ENCODE measurements at places on chromosomes 3 and 15. TPM values are rescaled to one million over a fixed set of nuclear protein-coding genes. Genes with fewer than 3 reads are reported as not detected.
A peak's percentile ranks its signal among the peaks of the same experiment; 100 is the strongest.

Gene DNAH1
- 3.5 TPM for total RNA-seq

Gene NR1I2
- not detected for total RNA-seq

Gene GOLGA8S
- 0.13 TPM for total RNA-seq

Gene CEMIP
- not detected for total RNA-seq

Gene B2M
- 1,547 TPM for total RNA-seq

DNA sequence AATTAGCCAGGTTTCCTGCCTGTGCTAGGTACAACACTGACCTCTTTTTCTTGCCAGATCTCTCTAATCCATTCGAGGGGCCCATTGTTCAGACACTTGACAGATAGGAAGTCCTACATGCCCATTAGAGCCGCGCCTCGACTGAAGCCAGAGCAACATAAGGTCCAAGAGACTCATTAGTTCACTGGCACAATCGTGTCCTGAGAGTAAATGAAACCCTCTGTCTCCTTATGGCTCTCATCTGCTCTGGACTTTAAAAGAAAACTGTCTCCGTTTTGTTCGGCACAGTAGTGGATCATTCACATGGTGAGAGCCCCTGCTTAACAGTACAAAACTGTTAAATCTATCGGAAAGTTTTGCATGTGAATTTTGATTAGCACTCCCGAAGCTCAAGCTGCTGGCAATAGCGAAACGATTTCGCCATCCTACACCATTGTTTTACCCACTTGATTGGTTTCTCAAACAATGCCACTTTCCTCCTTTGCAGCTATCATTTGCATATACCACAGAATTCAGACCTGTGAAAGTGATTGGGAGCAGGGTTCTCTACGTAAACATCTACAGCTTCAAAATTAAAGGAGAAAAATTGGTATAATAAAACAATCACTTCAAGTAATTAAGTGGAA lies 19.0 kb upstream of the C15orf61 start:
- peak overlapping the region; percentile 1 for H3K4me3 ChIP-seq
- H3K27ac ChIP-seq = no peak overlapping the region
- no peaks in the 10 kb centered on the region for H3K4me1 ChIP-seq
- no peaks in the 10 kb centered on the region for H3K36me3 ChIP-seq
- H3K27me3 ChIP-seq = no peaks in the 10 kb centered on the region

GRCh38 chr3:138939561-138940241 lies 7.2 kb downstream of the FOXL2 start:
- no peak overlapping the region for H3K27ac ChIP-seq
- peaks cover 56% of the 10 kb centered on the region for H3K4me1 ChIP-seq
- DNase-seq = no peak

GRCh38 chr3:182792901-182793662 lies at the start of gene ATP11B:
Gene ATP11B (plus strand): TSS chr3:182793504. CDS start chr3:182793760, 256 bp downstream.
- DNase-seq = peak; percentile 94
- peaks cover 2% of the 10 kb centered on the region for H3K27me3 ChIP-seq
- H3K36me3 ChIP-seq = no peaks in the 10 kb centered on the region
- H3K4me1 ChIP-seq = peaks cover 41% of the 10 kb centered on the region

DNA sequence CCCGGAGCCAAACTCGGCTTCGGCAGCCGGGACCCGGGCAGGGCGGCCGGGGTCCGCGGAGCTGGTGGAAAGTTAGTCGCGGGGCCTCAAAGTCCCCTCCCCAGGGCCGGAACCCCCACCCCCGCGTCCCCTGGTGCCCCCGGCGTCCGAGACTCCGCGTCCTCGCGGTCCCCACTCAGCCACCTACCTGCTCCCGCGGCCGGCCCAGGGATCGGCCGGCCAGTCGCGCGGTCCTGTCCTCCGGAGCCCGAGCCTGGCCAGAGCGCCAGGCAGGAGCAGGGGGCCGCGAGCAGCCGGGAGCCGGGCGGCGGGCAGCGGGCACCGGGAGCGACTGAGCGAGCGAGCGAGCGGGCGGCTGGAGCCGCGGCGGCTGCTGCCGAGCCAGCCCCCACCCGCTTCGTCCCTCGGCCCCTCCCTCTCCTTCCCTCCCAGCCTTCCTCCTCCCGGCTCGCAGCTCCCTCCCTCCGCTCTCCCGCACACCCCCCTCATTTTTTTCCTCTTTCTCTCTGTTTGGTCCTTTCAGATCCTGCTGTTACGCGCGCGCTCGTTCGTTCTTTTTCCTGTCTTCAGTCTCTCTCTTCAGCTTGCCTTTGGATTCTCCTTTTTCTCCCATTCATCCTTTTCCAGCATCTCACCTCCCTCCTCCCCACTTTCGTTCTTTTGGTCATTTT lies at the start of gene MEGF11:
Gene MEGF11 (minus strand): TSS at position 333 of the 671 bp plus-strand sequence. CDS start 125,347 bp downstream, outside the sequence.
- no peak within 1 kb of the TSS for H3K27ac ChIP-seq
- H3K36me3 ChIP-seq = no peaks in the 10 kb centered on the region
- no peak for DNase-seq
- H3K4me1 ChIP-seq = peaks cover 34% of the 10 kb centered on the region
- H3K27me3 ChIP-seq = no peaks in the 10 kb centered on the region

- H3K4me3 ChIP-seq = no peak overlapping the region
- DNase-seq = no peak
- no peaks in the 10 kb centered on the region for H3K36me3 ChIP-seq
These were observed 41.5 kb downstream of the ADGRG7 start for GRCh38 chr3:100650651-100651619.

- peaks cover 96% of the 10 kb centered on the region for H3K36me3 ChIP-seq
- H3K4me3 ChIP-seq = no peak overlapping the region
- no peak overlapping the region for H3K27ac ChIP-seq
- no peaks in the 10 kb centered on the region for H3K4me1 ChIP-seq
- no peak for DNase-seq
These were observed 274.4 kb downstream of the PLCL2 start for GRCh38 chr3:17158941-17159682.

DNA sequence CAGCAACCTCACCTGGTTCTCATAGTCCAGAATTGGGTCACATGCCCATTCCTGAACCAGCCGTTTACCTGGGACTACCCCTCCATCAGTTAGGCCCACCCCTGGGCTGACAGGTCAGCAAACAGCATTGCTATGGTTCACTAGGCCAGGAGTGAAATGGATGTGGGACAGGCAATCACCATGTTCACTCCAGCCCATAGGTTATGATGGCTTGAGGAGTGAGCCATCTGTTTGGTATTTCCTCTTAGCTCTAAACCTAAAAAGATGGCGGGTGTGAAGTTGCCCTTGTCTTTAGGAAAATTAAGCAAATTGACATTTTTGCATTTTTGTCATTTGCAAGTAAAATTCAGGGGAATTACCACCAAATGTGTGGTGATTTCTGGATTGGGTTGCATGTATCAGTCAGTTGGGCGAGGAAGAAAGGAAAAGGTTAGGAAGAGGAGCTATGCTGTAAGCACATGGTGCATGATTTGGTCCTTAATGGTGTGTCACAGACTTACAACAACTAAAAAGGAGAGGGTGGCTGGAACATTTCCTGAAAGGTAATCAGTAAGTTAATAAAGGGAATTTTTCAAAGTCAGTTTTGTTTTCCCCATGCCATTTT lies 17.2 kb downstream of the NXPE3 start:
- H3K4me3 ChIP-seq = no peak overlapping the region
- no peaks in the 10 kb centered on the region for H3K4me1 ChIP-seq
- no peaks in the 10 kb centered on the region for H3K27me3 ChIP-seq
- no peak overlapping the region for H3K27ac ChIP-seq

DNA sequence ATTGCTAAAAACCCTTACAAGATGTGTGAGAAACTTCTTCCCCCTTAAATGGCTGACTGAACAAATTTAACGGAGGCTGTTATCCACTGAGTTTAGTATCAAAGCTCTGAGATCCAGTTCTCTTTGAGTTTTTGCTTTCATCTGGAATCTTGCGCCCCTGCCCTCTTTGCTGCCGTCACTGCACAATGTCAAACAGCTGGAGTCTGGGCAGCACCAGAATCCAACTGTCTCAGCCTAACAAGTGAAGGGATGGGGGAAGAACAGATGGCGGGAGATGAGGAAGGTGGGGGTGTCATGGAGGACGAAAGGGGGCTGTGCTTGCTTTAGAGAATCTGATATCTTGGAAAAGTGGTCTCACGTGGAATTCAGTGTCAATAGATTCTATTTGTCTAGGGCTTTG lies 7.0 kb upstream of the BOC start:
- no peak overlapping the region for H3K4me3 ChIP-seq
- H3K4me1 ChIP-seq = peaks cover 1% of the 10 kb centered on the region
- H3K36me3 ChIP-seq = no peaks in the 10 kb centered on the region
- no peaks in the 10 kb centered on the region for H3K27me3 ChIP-seq
- DNase-seq = peak; percentile 57

DNA sequence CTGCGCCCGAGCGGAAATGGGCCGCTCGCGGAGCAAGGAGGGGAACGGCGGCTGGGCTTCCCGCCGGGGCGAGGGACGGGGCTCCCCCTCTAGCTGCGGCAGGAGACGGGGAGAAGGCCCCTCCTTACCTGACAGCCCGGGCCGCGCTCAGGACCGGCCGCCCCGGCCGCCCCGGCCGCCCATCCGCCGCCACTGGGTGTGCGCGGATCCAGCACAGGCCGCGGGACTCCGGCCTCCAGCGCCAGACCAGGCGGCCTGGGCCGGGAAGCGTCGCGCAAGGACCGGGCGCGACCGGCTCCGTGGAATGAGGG lies 296 bp downstream of the TPRA1 start:
- H3K4me3 ChIP-seq = peak overlapping the region; percentile 92
- peaks cover 57% of the 10 kb centered on the region for H3K4me1 ChIP-seq
- DNase-seq = no peak
- H3K27ac ChIP-seq = peak overlapping the region; percentile 97
- H3K27me3 ChIP-seq = no peaks in the 10 kb centered on the region

DNA sequence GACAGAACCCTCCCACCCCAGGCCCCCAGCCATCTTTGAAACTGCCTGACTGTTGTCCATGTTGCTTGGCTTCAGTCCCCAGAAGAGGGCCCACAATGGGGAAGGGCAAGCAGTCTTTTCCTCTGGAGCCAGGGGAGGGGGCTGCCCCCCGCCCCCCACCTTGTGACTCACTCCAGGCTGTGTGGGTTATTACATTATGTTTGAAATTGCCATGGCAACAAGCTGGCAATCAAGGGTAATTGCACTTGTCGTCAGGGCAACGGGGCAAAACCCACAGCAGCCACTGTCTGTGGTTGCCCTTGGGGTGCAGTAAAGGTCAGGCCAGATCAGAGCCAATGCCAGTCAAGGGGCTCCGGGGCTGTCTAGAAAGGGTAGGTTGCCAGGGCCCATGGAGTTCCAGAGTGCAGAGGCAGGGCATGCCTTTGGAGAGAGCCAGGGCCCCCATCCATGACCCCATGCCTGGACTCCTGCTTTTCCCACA lies 3.1 kb upstream of the CAMKV start:
- H3K4me1 ChIP-seq = peaks cover 16% of the 10 kb centered on the region
- no peak for DNase-seq
- no peak overlapping the region for H3K4me3 ChIP-seq
- H3K27ac ChIP-seq = no peak overlapping the region
- H3K27me3 ChIP-seq = no peaks in the 10 kb centered on the region

DNA sequence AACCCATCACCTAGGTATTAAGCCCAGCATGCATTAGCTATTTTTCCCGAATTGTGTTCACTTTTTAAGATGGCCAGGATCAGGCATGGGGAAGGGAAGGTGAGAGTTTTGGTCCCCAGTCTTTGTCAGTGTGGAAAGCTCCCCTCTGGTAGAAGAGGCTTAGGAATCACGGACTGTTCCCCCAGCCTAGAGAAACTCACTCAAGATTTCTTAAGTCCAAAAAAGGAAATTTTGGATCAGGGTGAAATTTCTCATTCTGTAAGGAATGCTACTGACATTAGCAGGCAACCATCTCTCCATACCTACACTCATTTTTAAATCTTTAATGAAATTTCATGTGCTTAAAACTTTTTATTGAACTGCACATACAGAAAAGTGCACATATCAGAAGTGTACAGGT lies 70.3 kb upstream of the GALNT15 start:
- no peaks in the 10 kb centered on the region for H3K27me3 ChIP-seq
- H3K27ac ChIP-seq = no peak overlapping the region
- H3K4me3 ChIP-seq = no peak overlapping the region

- H3K4me3 ChIP-seq = no peak overlapping the region
- H3K4me1 ChIP-seq = peaks cover 3% of the 10 kb centered on the region
- H3K36me3 ChIP-seq = no peaks in the 10 kb centered on the region
- no peak overlapping the region for H3K27ac ChIP-seq
- no peak for DNase-seq
These were observed 6.3 kb upstream of the ATP1B3 start for GRCh38 chr3:141870091-141870687.

GRCh38 chr3:197064771-197065170 lies 35.2 kb upstream of the MELTF start:
- no peaks in the 10 kb centered on the region for H3K4me1 ChIP-seq
- H3K27ac ChIP-seq = no peak overlapping the region
- H3K36me3 ChIP-seq = peaks cover 33% of the 10 kb centered on the region

GRCh38 chr3:189455641-189456417 lies 175.4 kb upstream of the TP63 start:
- H3K27ac ChIP-seq = no peak overlapping the region
- H3K36me3 ChIP-seq = no peaks in the 10 kb centered on the region
- no peak overlapping the region for H3K4me3 ChIP-seq
- no peaks in the 10 kb centered on the region for H3K27me3 ChIP-seq

GRCh38 chr3:52443268-52443610 lies 1.7 kb downstream of the SEMA3G start:
- no peak overlapping the region for H3K27ac ChIP-seq
- H3K27me3 ChIP-seq = no peaks in the 10 kb centered on the region
- peak overlapping the region; percentile 50 for H3K4me3 ChIP-seq
- H3K36me3 ChIP-seq = no peaks in the 10 kb centered on the region

- no peaks in the 10 kb centered on the region for H3K27me3 ChIP-seq
- DNase-seq = no peak
- no peaks in the 10 kb centered on the region for H3K36me3 ChIP-seq
- H3K27ac ChIP-seq = no peak overlapping the region
- peaks cover 4% of the 10 kb centered on the region for H3K4me1 ChIP-seq
- H3K4me3 ChIP-seq = no peak overlapping the region
These were observed 25.8 kb downstream of the P2RY1 start for GRCh38 chr3:152860736-152861135.

DNA sequence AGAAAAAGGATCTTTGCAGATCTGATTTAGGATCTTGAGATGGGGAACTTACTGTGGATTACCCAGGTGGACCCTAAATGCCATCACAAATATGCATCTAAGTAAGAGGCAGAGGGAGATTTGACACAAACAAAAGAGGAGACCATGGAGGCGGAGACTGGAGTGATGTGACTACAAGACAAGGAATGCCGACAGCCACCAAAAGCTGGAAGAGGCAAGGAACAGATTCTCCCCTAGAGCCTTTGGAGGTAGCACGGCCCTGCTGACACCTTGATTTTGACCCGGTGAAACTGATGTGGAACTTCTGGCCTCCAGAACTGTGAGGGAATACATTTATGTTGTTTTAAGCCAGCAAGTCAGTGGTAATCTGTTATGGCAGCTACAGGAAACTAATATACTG lies 44.0 kb downstream of the GASK1A start:
- H3K4me1 ChIP-seq = peaks cover 48% of the 10 kb centered on the region
- H3K27me3 ChIP-seq = no peaks in the 10 kb centered on the region
- no peak for DNase-seq
- no peak overlapping the region for H3K4me3 ChIP-seq
- no peaks in the 10 kb centered on the region for H3K36me3 ChIP-seq

All from esophagus muscularis mucosa (tissue), 4 donors.